CD4-positive, alpha-beta T cell treated with Interleukin-6 at 100 ng/mL for 8 hours (primary cell): ENCODE measurements at places on chromosomes 16 and 17.

DNA sequence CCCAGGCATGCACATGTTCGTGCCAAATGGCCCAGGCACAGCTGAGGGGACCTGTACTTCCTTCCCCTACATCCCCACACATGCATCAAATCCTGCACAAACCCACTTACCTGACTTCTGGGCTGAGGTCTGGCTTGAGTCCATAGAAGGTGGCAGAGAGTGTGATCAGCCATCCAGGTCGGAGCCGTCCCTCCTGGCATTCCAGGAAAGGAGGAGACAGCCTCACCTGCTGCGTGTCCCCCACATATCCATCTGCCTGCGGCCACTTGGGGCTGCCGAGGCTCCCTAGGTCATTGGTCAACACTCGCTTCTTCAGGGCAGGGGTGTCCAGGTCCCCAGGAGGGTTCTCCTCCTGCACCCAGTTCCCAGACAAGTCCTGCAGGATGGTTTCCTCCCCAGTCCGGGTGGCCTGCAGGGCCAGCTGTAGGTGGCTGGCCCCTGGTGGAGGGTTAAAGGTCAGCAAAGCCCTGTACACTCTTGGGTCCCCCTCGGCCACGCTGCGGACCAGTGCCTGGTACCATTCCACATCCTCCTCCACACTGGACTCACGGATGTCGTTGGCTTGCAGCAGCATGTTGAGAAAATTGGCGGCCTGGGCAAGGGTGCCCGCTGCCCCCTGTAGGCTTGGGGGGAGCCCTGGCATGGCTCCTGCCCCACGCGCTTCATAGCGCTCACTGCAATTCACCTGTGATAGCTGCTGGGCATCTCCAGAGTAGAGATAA lies 709 bp downstream of the GPR179 start:
- DNase-seq: no peak

GRCh38 chr17:48025904-48026501 lies 11.6 kb downstream of the COPZ2 start:
- no peak for DNase-seq

DNA sequence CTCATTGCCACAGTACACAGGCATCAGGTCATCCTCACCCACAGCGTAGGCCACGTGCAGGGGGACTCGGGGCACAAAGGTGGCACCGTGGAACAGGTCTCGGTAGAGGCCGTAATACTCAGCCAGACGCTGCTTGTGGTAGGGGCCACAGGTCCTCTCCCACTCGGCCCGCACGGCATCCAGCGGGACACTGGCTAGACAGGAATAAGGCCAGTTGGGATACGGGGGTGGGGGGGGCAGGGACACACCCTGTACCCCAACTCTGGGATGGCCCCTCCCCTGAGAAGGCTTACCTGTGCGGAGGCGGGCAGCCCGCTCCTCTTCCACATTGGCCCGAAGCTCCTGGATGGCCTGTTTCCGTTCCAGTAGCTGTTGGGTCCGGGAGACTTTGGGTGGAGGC lies 3.0 kb downstream of the MRPL38 start:
- no peak for DNase-seq

DNA sequence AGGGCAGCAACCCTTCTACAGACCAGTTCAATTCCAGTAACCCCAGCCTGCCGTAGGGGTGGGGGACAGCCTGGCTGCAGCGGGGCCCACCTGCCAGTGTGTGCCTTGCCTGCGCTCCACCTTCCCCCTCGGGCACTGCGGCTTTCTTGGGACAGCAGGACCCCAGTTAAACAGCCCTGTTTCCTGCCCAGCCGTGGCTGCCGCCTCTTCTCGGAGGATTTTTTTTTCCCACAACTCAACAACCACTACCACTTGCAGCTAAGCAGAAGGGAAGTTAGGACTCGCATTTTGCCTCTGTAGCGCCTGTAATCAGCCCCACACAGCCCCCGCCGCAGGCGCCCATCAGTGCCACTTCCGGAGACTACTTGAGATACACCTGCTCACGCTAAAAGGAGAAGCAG lies 76.1 kb downstream of the RAI1 start:
- DNase-seq: peak; percentile 42

- DNase-seq: no peak
Measured at GRCh38 chr16:71367241-71367976, 8.9 kb downstream of the CALB2 start.

DNA sequence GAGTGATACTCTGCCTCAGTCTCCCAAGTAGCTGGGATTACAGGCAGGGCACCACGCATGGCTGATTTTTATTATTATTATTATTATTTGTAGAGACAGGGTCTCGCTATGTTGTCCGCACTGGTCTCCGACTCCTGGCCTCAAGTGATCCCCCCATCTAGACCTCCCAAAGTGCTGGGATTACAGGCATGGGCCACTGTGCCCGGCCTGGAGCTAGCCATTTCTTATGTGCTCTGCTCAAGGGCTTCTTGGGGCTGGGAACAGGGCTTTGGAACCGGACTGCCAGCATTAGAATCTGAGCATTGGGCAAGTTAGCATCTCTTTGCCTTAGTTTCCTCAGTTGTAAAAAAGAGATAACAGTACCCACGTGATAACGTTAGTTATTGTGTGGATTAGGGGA lies 111.3 kb downstream of the C16orf78 start:
- DNase-seq: no peak

DNA sequence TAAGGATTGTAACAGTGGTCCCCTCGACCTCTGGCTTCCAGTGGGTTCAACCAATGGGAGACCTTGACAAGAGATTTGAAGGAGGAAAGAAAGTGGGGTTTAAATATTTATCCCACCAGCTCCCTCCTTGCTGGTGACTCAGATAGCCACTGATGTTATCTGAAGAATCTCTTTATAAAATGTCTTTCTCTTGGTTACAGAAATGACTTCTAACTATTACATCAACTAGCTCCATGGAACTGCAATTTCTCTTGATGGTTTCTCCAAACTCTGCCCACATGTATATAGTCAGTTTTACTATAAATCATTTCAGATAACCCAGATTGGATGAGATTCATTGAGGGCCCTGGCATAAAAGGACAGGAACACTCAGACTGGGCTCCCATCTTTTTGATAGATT lies 920.2 kb upstream of the SOX9 start:
- DNase-seq: no peak

DNA sequence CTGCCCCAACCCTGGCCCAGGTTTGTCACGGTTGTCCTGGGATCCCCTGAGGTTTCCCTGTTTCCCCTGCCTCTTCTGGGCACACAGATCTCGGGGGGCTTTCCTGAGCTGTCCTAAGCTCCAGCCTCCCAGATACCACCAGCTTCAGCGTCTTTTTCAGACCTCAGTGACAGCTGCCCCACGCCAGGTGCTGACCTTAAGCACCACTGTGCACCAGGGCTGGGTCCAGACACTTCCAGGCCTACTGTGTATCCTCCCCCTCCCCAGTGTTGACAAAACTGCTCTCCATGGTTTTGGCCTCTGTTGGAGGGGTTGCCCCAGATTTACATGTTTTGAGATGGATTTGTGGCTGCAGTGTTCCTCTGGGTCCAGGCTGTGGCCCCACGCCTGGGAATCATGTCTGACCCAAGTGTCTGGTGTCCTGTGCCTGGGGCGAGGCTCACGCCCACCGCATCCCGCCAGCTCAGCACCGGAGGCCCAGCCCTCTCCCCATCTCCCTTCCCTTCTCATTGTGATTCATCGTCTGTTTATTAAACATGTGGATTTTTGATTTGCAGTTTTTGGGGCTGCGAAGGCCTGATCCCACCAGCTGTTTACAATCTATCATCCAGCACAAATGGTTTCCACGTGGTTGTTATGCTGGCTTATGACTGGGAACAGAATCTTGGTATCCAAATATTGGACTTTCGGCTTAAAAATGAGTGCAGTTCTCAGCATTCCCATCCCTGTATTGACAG lies 82.1 kb downstream of the METRNL start:
- DNase-seq: no peak

- DNase-seq: no peak
Measured at GRCh38 chr17:48663134-48663924, 37.2 kb upstream of the HOXB9 start.

- no peak for DNase-seq
Measured at GRCh38 chr17:75144816-75145512, 9.3 kb downstream of the JPT1 start.

GRCh38 chr17:82412535-82413520 lies 5.3 kb upstream of the HEXD start:
- DNase-seq: no peak

GRCh38 chr17:65441053-65441605 lies 120.3 kb downstream of the AXIN2 start:
- DNase-seq: no peak
